ENCODE measurements at places on chromosomes 4 and X.

DNA sequence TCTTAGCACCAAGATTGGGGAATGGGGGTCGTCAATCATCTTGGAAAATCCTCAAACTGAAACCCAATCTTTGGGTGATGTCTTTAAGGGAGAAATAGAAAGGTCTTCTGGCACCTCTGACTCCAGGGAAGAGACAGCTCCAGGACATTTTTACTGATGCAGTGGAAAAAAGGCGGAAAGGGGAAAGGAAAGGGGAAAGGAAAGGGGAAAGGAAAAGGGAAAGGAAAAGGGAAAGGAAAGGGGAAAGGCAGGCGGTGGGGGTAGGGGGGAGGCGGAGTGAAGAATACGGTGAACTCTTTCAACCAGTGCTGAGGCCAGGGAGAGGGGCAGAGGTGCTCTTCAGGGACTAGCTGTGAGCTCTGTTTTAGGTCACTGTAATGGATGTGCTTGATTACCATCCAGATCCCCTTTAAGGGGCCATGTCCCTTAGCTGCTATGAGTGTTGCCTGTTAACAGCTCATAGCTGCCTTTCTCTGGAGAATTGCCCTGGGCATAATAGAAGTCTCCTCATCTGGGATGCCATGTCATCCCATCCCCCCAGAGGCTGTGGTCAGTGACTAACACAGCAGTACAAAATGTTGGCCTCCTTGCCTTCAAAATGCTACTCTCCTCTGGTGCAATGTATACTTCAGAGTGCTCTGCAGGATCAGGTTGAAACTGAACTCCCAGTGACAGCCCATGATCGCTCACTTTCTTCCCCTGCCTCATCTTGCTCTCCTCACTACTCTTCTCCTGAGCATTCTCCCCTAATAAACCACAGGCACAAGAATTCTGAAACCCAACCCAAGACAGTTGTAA lies 92.4 kb upstream of the AP1S2 start:
- DNase-seq, result no peak

DNA sequence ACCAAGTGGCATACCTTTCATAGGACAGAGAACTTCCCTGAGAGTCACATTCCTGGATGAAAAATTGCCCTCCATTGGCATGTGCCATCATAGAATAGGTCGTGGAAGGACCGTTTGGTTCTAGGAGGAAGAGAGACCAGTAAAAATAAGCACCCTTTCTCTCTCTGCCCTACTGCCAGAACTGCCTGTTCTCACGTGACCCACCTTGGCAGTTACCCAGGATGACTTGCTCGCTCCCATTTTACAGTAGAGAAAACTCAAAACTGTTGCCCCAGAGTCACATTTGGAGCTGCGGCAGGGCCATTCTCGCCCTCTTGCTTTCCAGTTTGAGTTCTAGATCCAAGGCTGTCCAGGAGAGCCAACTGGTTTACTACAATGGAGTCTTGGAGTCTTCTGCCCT lies 1.1 kb upstream of the NLGN3 start:
- no peak for DNase-seq

DNA sequence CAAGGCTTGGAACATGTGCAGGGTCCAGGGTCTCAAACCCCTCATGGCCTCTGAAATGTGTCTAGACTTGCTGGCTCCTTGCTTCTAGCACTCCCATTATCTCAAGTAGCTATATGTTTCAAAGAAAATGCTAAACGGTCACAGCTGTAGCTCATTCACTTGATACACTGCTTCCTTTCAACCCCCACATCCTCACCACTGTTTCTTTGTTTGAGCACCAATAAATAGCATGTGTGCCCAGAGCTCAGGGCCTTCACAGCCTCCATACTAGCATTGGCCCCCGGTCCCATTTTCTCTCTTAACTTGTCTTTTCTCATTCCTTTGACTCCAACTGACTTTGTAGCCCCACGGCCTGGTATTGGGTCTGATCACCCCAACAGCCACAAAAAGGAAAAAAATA lies 801.8 kb downstream of the STIM2 start:
- no peak for DNase-seq

- DNase-seq, result no peak
These were observed 81.8 kb upstream of the NAP1L5 start for GRCh38 chr4:88779431-88779830.

- DNase-seq, result no peak
These were observed 118.5 kb downstream of the WDFY3 start for GRCh38 chr4:84847978-84848377.

DNA sequence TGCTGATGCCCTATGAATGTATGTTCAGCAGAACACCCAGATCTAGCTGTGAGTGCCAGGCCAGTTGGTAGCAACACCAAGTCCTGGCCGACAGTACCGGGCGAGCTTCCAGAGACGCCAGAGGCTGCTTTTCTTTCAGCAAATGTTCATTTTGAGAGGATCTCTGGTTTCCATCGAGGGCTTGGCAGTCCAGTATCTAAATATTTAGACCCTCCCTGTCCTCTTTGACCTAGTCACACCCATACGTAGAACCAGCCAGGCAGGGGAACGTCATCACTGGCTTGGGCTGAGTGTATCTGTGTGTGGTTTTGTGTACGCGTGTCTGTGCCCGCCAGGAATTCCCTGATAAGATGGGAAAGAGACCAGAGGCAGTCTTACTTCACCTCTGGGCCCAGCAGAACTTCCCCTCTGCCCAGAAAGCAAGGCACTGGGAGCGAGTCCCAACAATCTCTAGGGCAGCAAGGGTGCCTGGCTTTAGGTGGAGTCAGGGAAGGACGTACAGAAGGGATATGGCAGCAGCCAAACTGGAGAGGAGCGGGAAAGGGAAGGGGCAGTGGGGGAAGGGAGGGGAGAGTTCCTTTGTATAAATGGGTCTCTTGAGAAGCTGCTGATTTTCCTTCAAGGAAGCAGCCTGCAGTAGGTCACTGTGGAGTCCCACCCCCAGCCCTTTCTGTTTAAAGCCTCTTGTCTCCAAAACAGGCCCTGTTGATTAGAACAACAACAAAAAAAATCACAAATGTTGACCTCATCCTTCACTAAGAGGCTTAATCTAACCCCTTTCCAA lies 15.0 kb upstream of the ELF4 start:
- no peak for DNase-seq

DNA sequence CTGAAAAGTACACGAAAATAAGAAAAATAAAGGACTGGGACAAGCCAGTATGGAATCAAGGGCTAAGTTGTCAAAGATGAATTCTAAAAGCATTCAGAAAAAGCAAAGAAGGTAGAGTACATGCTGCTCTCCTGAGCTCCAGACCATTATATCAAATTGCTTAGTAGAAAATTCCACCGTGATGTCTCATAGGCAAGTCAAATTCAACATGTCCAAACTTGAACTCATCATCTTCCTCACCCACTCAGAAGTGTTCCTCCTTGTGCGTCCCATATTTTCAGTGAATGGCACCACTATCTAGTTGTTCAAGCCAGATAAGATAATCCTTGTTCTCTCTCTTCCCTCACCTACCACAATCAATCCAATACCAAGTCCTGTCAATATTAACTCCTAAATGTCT lies 37.5 kb upstream of the IL13RA2 start:
- no peak for DNase-seq

- DNase-seq, result no peak
These were observed 406.3 kb upstream of the GRIA3 start for GRCh38 chrX:122777766-122778165.

DNA sequence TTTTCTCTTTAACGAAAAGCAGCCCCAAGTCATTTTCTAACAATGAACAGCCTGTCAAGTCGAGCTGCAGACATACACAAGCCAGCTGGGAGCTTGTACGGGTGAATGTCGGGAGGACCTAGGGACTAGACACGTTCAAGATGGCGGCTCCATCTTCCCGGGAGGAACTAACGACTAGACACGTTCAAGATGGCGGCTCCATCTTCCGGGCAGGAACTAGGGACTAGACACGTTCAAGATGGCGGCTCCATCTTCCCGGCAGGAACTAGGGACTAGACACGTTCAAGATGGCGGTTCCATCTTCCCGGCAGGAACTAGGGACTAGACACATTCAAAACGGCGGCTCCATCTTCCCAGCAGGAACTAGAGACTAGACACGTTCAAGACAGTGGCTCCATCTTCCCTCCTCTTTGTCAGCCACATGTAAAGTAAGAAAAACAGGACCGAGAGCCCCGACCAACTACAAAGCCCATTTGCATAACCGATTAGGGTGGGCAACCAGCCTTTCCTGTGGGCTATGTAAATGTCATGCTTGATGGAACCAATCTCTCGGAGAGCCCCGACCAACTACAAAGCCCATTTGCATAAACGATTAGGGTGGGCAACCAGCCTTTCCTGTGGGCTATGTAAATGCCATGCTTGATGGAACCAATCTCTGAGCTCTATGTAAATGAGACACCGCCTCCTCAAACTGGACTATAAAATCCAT lies 175.5 kb downstream of the DHRSX start:
- DNase-seq, result no peak

- DNase-seq, result no peak
These were observed 986.3 kb downstream of the STIM2 start for GRCh38 chr4:27846951-27847350.

DNA sequence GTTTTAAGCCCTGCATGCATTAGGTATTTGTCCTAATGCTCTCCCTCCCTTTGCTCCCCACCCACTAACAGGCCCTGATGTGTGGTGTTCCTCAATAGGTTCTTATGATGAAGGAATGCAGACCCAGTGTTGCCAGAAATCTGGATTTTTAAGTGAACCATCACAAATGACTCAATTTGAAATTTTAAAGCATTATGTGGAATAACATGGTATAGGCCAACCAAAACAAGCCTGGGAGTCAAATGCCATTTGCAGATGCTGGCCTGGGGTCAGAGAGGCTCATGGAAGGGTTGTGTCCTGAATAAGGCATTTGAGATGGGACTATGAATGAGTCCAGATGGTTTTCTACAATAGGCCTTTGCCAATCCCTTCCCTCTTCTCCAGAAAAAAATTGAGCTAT lies 179.6 kb downstream of the SHROOM3 start:
- DNase-seq, result no peak

- no peak for DNase-seq
These were observed 40.1 kb upstream of the GPR78 start for GRCh38 chr4:8540072-8540471.

- no peak for DNase-seq
These were observed 66.3 kb upstream of the FAM9C start for GRCh38 chrX:13110433-13111324.

DNA sequence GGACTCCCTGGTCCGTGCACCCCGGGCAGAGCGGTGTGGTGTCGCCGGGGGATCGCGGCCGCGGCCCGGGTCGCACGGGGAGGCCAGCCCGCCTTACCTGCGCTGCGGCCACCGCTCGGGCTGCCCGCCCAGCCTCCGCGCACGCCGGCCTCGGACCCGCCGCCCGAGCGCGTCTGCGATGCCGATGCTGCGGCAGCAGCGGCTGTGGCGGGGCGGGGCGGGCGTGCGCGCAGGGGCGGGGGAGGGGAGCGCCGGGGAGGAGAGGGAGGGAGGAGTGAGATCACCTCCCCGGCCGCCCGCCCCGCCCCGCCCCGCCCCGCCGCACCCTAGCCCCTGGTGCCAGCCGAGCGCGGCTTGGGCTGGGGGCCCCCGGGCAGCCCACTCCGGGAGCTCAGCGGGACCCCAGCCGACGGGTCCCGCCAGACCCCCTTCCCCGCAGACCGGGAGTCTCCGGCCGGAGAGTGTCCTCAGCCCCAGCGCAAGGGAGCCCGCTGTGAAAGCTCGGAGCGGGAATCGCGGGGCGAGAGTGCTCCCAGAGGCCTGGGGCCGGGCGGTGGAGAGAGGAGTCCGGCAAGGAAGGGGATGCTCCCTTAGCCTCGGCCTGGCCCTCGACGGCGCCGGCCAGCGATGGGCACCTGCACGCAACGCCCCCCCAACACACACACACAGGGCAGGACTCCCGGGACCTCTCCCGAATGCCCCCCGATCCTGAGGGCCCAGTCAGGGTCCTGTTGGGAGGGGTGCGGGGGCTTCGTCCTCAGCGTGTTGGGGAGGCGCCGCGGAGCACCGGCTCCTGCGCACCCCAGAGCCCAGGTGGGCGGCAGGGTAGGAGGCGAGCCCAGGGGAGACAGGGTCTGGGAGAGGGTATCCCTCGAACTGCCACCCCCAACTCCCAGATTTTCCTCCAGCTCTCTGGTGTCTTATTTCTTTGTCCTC lies at the start of gene L1CAM:
Gene L1CAM, minus strand, starts transcription at position 206 of the 936 bp plus-strand sequence. CDS start 10,337 bp downstream, outside the sequence.
- DNase-seq, result no peak

DNA sequence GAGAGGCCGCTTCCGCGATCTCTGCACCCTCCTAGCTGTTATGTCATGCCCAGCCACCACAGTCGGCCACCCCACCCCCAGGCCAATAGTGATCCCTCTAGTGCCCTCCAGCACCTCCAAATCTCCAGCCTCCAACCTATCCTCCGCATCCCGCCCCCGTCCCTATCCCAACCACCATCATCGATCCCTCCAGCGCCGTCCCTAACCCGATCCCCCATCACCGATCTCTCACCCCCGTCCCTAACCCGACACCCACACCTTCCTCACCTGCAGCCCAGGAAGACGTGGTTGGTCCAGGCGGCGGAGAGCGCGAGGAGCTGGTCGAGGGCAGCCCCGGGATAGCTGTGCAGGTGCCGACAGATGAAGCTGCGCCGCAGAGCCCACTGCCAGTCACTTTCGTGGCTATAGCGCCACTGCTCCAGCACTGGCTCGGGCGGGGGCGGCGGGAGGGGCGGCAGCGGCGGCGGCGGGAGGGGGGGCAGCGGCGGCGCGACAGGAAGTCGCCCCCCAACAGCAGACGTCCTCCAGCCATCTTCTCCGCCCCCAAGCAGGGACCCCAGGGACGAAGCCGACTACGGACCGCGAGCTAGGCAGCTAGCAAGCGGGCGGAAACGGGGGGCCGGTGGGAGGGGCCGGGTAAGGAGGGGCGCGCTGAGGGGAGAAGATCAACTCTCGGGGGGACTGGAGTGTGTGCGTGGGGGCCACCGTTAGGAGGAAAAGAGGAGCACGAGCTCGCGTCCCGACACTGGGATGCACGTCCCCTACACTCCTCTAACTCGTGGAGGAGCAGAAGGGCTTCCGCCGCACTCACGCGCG lies 552 bp downstream of the NKRF start:
- no peak for DNase-seq

GRCh38 chr4:180380733-180381132 lies 1862.5 kb upstream of the TENM3 start:
- no peak for DNase-seq

DNA sequence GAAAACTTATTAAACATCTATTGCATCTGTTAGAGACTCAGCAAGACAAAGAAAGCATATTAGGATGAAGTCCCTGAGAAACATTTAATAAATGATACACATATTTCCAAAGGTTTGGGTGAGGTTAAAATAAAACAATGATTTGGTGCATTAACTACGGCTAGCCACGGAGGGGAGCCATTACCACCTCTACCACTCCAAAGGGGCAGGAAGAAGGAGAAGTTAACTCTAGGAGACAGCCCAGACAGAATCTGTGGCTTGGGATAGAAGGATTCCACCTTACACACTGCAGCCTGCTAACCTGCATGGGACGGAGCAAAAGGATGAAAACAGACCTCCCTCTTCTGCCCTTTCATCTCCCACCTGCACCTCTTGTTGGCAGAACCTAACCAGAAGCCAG lies 189.1 kb upstream of the C1QTNF7 start:
- DNase-seq, result no peak

DNA sequence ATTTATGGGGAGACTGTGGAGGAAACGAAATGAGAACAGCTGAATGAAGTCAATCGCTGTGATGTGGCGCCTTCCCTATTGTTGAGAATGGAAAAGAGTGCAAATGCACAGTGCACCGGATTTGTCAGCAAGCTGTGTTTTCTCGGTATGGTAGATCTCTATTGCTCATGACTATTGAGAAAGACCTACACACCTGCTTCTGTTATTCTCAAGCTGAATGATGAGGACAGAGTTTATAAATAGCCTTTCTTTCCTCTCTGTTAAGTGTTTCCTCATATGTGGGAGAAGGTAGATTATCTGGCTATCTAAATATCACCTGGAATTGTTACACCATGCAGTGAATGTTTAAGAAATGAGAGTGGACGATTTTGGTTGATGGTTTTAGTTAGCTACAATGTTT lies 650.7 kb downstream of the IL1RAPL1 start:
- no peak for DNase-seq
